ENCODE measurements at places on chromosomes 11 and 22.

- no peak for DNase-seq
Observed at GRCh38 chr11:79440571-79441460, at the start of gene TENM4. TSS of gene TENM4 (minus strand) at chr11:79441030. CDS start at chr11:79069944, 371,086 bp downstream.

- no peak for DNase-seq
Observed at GRCh38 chr11:96197801-96198701, 144.9 kb downstream of the MAML2 start.

- DNase-seq: no peak
Observed at GRCh38 chr11:6570691-6571427, 32.6 kb downstream of the RRP8 start.

GRCh38 chr11:73141309-73142127 is 600 bp downstream of the FCHSD2 start:
- DNase-seq: no peak

GRCh38 chr11:71120471-71120896 is 131.9 kb downstream of the SHANK2 start:
- no peak for DNase-seq

DNA sequence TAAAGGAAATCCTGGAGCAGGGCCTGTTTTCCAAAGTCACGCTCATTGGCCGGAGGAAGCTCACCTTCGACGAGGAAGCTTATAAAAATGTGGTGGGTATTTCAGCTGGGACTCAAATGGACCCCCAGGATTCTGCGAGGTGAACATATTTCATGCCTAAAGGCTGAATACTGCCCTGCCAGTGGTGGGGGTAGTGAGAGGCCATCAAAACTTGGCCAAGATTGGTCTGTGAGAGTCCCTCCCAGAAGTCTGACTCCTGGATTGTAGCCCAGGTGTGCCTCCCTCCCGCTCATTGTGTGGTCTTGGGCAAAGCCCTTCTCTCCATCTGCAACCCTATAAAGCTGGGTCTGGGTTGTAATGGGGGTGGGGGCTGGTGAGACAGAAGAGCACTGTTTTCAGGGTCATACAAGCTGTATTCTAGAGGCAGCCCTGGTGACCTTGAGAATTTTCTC is 853 bp downstream of the HTATIP2 start:
- no peak for DNase-seq

- DNase-seq: no peak
Observed at GRCh38 chr11:6813656-6814055, 14.2 kb upstream of the OR6A2 start.

DNA sequence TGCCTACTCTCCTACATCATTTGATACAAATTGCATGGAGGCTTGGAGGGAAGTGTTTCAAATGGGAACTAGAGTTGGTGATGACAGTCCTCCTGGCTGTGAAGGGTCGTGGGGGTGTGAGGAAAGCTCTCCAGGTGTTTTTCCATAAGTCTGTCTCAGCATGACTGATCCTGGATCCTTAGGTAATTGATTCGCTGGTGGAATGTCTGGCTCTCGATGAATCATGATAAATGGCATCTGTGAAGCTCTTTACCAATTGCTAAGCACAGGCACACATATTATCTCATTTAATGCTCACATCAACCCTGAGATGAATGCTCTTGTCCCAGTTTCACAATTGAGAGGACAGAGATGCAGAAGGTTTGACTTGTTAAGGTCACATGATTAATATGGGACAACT is 107.5 kb downstream of the PKNOX2 start:
- no peak for DNase-seq

- no peak for DNase-seq
Observed at GRCh38 chr11:134942681-134943080, 530.6 kb upstream of the B3GAT1 start.

DNA sequence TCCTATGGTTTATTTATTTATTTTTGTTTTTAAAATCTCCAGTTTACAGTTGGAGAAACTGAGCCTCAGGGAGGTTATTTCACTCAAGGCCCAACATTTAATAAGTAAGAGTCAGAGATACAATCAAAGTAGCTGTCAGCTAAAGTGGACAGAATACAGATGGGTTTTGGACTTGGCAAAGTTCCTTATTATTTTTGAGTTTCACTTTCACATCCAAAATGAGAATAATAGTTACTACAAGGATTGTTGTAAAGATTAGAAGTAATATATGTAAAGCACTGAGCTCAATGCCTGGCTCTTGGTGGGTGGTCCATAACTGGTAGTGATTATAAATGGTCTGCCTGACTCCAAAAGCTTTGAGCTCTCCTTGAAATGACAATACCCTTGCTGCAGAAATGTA is 87.5 kb upstream of the SESN3 start:
- no peak for DNase-seq

DNA sequence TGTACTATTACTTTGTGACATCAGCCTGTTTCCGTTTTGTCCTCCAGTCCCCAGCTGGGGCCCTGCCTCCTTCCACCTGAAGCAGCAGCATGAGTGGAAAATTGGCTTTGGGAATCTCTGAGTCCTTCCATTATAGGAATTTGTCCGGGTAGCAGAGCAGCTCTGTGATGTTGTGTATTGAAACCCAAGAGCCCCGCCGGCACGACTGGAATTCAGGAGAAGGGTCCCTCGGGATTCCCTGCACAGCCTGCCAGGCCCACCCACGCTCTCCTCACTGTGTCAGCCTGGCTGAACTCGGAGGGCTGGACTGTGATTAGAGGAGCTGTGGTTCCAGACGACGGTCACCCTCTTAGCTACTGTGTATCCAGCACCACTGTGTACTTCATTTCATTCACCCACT is 18.8 kb upstream of the TSPAN18 start:
- DNase-seq: no peak

GRCh38 chr11:102197670-102198139 is 87.5 kb downstream of the YAP1 start:
- DNase-seq: no peak

Data from pulmonary artery endothelial cell (primary cell).